ENCODE measurements at places on chromosomes 6 and 20.

GRCh38 chr6:93260881-93261280, 158.5 kb downstream of the EPHA7 start:
- no peak for DNase-seq

DNA sequence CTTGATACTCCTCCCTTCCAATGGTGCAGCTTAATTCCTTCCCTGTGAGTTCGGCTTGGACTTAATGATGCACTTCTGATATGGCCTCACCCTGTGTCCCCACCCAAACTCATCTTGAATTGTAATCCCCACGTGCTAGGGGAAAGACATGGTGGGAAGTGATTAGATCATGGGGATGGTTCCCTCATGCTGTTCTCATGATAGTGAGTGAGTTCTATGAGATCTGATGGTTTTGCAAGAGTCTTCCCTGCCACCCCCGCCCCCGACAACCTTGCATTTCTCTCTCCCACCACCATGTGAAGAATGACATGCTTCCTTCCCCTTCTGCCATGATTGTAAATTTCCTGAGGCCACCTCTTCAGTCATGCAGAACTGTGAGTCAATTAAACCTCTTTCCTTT, 50.3 kb upstream of the HLA-G start:
- DNase-seq, result no peak

GRCh38 chr6:25254671-25255070, 24.5 kb upstream of the CARMIL1 start:
- DNase-seq, result no peak

GRCh38 chr6:60695232-60695631, 1590.8 kb downstream of the KHDRBS2 start:
- DNase-seq, result no peak

DNA sequence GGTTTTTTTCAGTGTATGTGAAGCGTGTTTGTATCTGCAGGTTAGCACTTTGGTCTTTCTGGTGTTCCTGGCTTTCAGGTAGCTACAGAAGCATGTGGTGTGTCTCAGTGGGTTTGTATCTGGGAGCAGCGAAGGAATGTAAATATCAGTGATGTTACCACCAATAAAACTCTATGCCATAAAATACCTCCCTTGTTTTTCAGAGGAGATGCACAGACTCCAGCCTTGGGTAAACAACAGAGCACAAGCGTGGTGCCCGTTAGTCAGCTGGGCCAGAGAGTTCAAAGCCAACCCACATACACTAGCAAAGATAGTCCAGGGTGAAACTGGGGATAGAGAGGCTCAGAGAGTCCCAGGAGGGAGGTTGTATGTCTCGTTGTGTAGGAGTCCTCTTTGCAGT, 393.8 kb downstream of the SMOC2 start:
- DNase-seq, result no peak

GRCh38 chr20:1130058-1130694, 11.8 kb downstream of the PSMF1 start:
- no peak for DNase-seq

DNA sequence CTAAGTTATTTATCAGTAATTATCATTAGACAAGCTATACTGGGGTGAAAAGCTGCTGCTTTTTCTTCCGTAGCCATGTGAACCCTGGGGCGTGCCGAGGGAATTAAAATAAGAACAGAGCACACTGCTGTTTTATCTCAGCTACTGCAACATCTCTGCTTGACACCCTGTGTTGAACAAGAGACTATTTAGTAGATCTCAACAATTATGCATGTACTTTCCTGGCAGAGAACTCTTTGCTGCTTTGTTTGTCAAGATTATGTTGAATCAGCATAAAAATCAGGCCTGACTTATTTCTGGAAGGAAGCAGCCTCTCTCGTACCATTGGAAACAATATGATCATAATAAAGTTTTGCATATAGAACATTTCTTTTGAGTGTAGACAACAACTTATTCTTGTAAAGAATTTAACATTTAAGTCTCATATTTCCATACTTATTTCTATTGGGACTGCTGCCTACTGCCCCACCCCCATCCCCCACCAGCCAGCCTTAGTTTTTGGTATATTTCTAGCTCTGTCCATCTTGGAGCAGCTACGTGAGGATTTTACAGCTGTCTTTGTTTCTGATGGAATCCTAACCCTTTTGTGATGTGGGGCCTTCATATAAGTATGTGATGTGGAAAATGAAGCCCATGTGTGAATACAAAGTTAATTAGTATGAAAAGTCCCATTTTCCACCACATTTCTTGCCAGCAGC, 1011.4 kb downstream of the KIF16B start:
- DNase-seq, result no peak

DNA sequence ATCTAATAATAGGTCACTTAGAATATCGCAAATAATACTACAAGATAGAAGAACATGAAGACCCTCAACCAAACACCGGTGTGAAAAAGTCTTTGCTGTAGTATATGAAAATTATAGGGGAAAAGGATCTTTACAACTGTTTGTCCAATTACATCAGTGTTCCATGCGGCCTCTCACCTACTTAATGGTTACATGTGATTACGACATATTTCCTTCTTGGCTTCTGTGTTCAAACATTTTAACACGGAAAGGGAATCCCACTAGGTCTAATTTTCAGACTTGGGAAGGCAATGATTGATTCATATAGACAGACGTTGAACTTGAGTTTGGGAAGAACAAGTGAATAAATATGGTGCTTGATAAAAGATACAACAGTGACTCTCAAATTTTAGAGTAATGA, 273.4 kb downstream of the KIF16B start:
- DNase-seq, result no peak

GRCh38 chr6:35049900-35050756, 91.0 kb downstream of the TCP11 start:
- DNase-seq, result no peak

DNA sequence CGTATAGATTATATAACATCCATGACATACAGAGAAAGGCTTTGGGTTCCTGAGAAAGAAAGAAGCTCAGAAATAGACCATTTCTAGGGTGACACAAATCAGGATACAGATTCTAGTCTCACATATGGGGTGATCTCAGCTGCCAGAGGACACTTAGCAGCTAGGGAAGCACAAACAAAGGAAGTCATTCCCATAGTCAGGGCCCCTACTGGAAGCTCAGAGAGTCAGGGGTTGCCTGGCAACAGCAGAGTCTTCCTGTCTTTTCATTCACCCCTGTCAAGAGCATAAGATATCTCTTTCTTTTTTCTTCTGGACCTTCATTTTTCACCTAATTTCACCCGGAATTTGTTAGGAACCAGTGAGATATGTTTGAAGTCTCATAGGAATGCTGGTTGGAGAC, 81.9 kb upstream of the IYD start:
- DNase-seq, result no peak

- DNase-seq, result no peak
These were observed 106.7 kb downstream of the SLX4IP start for GRCh38 chr20:10541668-10542411.

DNA sequence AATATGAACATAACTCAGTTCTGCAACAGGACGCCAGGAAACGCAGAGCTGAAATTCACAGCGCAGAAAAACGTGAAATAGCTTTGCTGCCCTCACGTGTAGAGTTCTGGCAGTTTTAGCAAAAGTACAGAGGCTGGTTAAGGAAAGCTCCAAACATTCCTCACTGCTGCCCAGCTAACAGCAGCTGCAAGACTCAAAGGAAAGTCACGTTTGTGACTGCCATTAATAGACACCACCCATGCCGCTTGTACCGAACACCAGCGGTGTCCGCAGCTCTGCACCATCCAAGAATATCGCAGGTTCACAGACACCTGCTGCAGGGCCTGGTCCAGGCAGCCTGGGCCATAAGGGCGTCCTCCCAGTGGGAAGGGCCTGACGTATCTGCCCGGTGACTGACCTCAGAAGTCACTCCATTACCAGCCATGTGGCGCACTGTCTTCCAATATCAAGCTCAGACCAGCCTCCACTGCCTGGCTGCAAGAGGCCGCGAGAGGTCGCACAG, 61.4 kb downstream of the WDR27 start:
- no peak for DNase-seq

- no peak for DNase-seq
These were observed 217.6 kb upstream of the HDDC2 start for GRCh38 chr6:125519367-125519766.

- no peak for DNase-seq
These were observed 19.3 kb downstream of the FGD2 start for GRCh38 chr6:37024656-37025337.

GRCh38 chr20:45355209-45356084, 7.2 kb upstream of the SDC4 start:
- no peak for DNase-seq

DNA sequence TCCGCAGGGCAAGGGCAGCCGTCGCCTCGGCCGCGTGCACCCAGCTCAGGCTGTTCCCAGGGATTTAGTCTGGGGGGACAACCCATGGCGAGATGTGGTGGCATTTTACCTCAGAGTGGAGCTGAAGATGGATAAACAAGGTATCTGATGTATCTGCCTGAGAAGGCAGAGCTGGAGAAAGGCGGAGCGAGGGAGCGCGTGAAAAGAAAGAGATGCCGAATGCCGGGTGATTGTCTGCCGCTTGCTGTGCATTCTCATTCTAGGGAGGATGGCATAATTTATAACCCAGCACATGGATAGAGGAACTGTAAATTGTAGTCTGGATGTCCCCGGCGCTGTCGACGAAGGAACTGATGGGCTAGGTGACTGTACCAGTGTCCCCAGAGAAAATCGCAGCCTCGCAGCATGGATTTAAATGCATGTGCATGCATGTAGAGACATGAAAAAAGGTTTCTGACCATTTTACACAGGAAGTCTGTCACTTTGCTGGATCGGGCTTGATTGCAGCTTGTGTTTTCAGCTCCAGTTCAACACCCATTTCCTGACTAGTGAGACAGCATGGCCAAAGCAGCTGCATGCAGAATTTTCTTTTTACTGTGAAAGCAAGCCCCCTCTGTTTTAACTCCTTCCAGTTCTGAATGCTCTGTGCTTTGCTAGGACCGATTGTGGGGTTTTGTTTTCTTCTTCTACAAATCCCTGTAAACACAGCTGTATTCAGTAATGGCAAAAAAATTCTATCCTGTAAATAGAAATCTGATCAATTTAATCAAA, 149.7 kb downstream of the PRL start:
- DNase-seq, result no peak

DNA sequence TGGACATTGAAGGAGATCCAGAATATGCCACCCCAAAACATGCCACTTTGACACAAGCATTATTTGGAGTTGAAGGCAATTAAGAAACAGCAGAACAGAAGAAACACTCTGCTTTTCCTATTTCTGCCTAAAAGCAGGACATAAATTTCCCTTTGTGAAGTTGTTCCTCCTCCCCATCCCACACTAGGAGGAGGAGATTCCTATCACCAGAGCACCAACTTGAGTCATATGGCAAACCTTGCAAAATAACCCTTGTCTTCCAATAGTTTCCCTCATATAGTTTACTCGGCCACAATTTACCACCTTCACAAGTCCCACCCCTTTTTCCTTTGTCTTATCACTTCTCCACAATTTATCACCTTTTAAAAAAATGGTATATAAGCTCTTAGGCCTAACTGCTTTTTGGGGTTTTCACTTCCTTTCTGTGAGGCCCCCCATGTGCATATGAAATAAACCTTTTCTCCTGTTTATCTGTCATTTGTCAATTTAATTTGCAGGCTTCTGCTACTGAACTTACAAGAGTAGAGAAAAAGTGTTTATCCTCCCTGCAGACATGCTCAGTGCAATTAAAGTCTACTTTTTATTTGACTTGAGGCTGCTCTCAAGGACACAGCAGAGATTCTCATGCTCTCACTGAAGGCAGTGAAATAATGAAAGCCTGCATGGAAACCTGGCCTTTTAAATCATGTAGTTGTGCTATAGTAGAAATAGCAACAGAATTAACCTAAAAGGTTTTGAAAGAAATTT, 2.8 kb upstream of the RAB23 start:
- DNase-seq, result no peak

DNA sequence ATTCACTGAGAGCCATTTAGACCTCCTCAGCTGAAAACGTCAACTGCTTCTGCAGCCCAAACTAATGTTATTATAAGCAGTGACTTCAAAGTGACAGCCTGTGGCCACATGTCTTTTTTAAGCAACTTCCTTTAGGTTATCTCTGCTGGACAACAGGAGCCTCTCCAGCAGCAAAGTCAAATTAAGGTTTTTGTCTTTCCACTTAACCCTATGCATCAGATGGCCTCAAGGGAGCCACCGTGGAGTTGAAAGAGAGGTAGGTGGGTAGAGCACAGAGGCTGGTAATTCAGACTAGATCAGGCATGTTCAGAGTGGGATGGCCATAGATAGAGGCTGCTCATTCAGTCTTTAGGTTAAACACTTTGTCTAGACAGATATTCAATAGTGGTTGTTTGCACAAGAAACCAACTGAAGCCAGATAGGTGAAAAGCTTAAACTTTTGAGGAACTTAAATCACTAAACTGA, 300.6 kb upstream of the ECI2 start:
- DNase-seq, result no peak

- no peak for DNase-seq
These were observed 39.1 kb downstream of the SLC24A3 start for GRCh38 chr20:19251506-19251905.

DNA sequence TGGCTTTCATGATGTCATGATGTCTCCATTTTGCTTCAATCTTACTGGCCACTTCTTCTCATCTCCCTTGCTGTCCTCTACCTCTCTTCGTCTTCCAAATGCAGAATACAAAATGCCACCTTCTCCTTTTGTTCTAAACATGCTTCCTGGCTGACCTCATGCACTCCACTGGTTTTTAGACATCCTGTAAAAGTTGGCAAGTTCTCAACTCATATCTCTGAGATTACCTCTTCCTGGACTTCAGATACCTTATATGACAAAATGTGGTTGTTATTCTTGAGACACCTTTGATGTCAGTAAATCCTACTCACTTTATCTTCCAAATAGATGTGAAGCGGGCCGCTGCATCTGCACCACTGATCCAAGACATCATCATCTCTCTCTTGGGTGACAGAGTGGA, 212.7 kb upstream of the FOXA2 start:
- no peak for DNase-seq

DNA sequence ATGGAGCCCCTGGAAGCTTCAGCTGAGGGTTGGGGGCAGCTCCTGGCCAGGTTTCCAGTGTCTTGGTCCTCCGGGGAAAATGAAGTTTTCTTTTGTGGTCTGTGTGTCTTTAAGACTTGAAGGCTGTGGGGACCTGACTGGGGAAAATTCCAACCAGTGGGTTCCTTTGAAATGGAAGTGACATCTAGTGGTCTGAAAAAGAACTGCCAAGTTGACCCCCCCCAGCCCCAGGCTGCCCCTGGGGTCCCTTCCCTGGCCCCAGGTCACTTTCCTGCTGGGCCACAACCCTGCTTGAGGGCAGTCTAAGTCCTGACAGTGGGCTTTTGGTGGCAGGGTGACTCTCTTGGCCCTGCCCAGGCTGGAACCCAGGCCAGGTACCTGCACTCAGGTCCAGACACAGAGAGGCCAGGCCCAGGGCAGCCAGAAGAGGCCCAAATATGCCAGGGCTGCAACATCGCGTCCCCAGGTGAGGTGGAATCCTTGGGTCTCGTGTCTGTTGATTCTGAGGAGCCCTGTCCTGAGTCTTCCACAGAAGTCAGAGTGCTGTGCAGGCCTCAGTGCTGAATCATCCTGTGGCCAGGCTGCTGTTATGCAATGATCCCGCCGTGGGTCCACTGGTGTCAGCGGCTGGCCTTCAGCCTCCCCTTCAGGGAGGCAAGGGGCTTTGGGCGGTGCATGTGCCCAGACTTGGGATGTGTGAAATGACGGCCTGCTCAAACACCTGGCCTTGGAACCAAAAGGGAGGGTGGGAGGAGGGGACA, 68.4 kb downstream of the VEGFA start:
- no peak for DNase-seq

Measured in stimulated activated naive B cell treated with anti-CD40 and anti-IgM and Interleukin-4, amounts not matched to agents 10 μg/mL and 1 μg/mL and 100 μg/mL, for 72 hours (primary cell).